ENCODE measurements at places on chromosomes 1 and 21.

GRCh38 chr1:209526137-209526536 is 57.4 kb upstream of the CAMK1G start:
- H3K4me3 ChIP-seq, result no peak overlapping the region
- peaks cover 20% of the 10 kb centered on the region for H3K27me3 ChIP-seq
- no peaks in the 10 kb centered on the region for H3K4me1 ChIP-seq
- no peak for DNase-seq
- no peak overlapping the region for H3K27ac ChIP-seq

- no peak overlapping the region for H3K4me3 ChIP-seq
- no peaks in the 10 kb centered on the region for H3K36me3 ChIP-seq
- peaks cover 6% of the 10 kb centered on the region for H3K27me3 ChIP-seq
- H3K4me1 ChIP-seq, result peaks cover 13% of the 10 kb centered on the region
- no peak for DNase-seq
Measured at GRCh38 chr1:168606096-168606495, 29.7 kb downstream of the XCL1 start.

GRCh38 chr1:112676543-112676942 is 2.1 kb downstream of the MOV10 start:
- H3K4me1 ChIP-seq, result peaks cover 44% of the 10 kb centered on the region
- H3K27me3 ChIP-seq, result no peaks in the 10 kb centered on the region
- H3K4me3 ChIP-seq, result no peak overlapping the region
- no peak for DNase-seq

DNA sequence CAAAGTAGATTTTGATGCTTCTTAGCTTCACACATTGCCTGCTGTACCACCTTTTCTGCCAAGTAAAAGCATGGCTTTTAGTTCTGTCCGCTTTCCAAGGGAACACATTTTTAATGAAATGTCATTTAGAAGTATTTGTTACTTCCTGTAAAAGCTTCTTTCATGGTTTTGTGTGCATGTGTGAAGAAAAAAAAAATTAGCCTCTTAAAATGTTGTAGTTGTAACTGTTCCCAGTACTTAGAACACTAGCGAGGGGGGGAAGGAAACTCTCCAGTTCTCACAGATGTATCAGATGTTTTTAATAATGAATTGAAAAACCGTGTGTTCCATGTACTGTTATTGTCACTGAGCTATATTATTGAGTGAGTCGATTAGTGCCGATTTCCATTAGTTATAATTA is 568.3 kb upstream of the ADGRL2 start:
- H3K4me3 ChIP-seq, result no peak overlapping the region
- no peak overlapping the region for H3K27ac ChIP-seq
- H3K27me3 ChIP-seq, result no peaks in the 10 kb centered on the region
- no peaks in the 10 kb centered on the region for H3K36me3 ChIP-seq
- no peak for DNase-seq

DNA sequence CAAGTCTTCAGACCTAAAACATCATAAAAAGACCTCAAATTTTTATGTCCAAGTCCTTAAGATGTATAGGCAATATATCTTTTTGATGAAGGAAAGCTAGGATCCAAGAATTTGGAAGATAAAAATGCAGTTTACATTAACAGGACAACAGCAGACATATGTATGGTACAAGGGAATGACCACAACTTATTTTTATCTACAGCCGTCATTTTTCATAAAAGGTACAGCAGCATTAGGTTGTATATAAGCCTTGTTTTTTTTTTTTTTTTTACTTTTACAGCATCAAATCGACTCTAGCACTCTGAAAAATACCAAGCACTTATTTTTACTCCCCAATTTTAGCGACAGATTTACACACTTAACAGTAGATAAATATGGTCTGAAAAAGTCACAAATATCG is 1.3 kb downstream of the SRSF10 start:
- peaks cover 58% of the 10 kb centered on the region for H3K36me3 ChIP-seq
- peak overlapping the region; percentile 92 for H3K4me3 ChIP-seq
- no peak for DNase-seq
- H3K27me3 ChIP-seq, result no peaks in the 10 kb centered on the region

DNA sequence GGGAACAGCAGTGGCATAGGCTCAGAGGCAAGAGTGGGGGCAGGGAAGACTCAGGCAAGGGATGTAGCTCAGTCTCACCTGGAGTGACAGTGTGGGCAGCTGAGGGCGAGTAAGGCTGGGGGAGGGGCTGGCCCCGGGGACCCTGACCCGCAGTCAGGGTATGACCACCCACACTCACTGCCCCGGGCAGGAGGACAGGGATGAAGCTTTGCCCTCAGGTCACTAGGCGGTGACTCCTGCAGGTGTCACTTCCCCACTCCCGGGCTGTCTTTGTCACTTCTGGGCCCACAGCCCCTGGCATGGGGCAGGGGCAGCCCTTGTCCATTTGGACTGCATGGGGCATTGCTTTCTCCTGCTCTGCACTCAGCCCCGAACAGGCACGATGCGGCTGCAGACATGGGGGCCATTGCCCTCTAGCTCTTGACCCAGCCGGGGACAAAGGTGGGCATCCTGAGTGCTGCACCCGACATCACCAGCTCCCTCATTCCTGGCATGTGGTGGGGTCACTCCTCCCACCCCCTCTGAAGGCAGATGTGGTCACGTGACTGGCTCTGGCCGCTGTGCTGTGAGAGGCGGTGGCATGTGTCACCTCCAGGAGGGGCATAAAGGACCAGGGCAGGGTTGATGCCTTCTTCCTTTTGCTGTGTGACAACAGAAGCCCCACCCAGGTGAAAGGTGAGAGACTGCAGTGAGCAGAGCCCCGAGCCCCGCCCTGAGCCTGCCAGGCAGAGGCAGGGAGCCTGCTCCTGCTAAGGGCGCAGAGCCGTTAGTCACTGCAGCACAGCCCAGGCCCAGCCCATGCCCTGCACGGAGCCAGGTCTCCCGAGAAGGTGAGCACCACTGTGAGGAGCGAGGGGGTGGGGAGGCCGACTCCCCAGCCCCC is 66.0 kb downstream of the MATN1 start:
- DNase-seq, result no peak
- no peak overlapping the region for H3K4me3 ChIP-seq
- H3K27ac ChIP-seq, result no peak overlapping the region
- peaks cover 2% of the 10 kb centered on the region for H3K36me3 ChIP-seq
- no peaks in the 10 kb centered on the region for H3K4me1 ChIP-seq
- peaks cover under 1% of the 10 kb centered on the region for H3K27me3 ChIP-seq

GRCh38 chr1:14787604-14788003 is 189.1 kb downstream of the KAZN start:
- H3K4me1 ChIP-seq, result no peaks in the 10 kb centered on the region
- no peak for DNase-seq
- H3K27me3 ChIP-seq, result no peaks in the 10 kb centered on the region
- H3K36me3 ChIP-seq, result no peaks in the 10 kb centered on the region
- H3K4me3 ChIP-seq, result no peak overlapping the region

DNA sequence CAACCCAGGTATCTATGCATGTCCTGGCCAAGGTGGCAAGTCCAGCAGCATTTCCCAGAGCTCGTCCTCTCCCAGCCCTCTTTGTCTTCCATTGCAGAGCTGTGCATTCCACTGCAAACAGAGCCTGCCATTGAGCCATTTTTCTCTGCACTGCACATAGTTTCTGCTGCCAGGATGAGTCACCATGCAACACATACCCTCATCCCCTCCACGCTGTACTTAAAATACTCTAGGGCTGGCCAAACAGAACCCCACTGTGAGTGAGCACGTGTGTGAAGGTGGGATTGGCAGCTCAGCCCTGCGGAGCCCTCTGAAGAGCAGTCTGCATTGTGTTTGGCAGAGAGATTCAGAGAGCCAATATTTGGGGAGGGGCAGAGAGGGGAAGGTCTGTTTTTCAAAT is 3.9 kb upstream of the ATP1B1 start:
- H3K27ac ChIP-seq, result no peak overlapping the region
- peaks cover 22% of the 10 kb centered on the region for H3K27me3 ChIP-seq
- DNase-seq, result no peak
- H3K4me1 ChIP-seq, result peaks cover 12% of the 10 kb centered on the region

GRCh38 chr21:38816400-38816977 is 10.8 kb downstream of the ETS2 start:
- H3K4me3 ChIP-seq, result no peak overlapping the region
- H3K36me3 ChIP-seq, result peaks cover 83% of the 10 kb centered on the region
- H3K27me3 ChIP-seq, result no peaks in the 10 kb centered on the region
- no peak overlapping the region for H3K27ac ChIP-seq
- no peaks in the 10 kb centered on the region for H3K4me1 ChIP-seq

DNA sequence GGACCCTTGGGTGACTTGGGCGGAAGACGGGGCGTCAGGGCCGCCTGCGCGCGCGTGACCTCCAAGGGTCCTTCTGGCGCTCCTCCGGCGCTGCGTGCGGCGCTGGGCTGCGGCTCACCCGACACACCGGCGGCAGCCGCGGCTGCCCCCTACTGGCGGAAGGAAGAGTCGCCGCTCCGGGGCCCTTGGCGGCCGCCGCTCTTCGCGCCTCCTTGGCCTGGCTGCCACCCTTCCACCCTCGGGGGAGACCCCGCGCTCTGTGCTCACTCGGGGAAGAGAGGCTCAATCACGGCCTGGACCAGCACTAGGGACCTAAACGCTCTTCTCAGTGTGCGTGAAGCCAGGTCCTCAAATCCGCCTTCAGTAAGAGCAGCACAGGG is 89.7 kb downstream of the DMRTA2 start:
- no peak overlapping the region for H3K27ac ChIP-seq
- peak overlapping the region; percentile 6 for H3K4me3 ChIP-seq
- peaks cover 6% of the 10 kb centered on the region for H3K4me1 ChIP-seq
- H3K27me3 ChIP-seq, result peaks cover 37% of the 10 kb centered on the region
- H3K36me3 ChIP-seq, result no peaks in the 10 kb centered on the region
- DNase-seq, result peak; percentile 70

DNA sequence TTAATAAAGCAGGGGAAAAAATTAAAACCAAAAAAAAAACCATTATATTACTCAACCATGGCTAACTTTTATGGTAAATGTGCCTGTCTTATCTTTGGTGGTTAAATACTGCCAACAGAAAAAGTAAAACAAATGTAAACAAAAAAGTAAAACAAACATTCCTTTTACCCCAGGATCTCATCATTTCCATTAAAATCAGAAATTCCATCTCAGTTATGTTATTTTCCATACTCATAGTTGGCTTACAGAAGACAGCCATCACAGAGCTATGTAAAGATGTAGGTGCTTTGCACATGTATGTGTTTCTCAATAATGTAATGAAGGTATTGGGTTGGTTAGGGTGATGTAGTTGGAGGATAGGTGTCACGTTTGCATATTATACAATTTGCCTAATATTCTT is 185.0 kb downstream of the KCNK2 start:
- H3K27ac ChIP-seq, result no peak overlapping the region
- no peaks in the 10 kb centered on the region for H3K27me3 ChIP-seq
- no peaks in the 10 kb centered on the region for H3K4me1 ChIP-seq
- DNase-seq, result no peak
- H3K4me3 ChIP-seq, result no peak overlapping the region

GRCh38 chr1:52523376-52523775 is 29.5 kb downstream of the TUT4 start:
- H3K27me3 ChIP-seq, result no peaks in the 10 kb centered on the region
- H3K4me3 ChIP-seq, result no peak overlapping the region
- peak; percentile 25 for DNase-seq
- H3K4me1 ChIP-seq, result peaks cover 17% of the 10 kb centered on the region
- H3K27ac ChIP-seq, result no peak overlapping the region

DNA sequence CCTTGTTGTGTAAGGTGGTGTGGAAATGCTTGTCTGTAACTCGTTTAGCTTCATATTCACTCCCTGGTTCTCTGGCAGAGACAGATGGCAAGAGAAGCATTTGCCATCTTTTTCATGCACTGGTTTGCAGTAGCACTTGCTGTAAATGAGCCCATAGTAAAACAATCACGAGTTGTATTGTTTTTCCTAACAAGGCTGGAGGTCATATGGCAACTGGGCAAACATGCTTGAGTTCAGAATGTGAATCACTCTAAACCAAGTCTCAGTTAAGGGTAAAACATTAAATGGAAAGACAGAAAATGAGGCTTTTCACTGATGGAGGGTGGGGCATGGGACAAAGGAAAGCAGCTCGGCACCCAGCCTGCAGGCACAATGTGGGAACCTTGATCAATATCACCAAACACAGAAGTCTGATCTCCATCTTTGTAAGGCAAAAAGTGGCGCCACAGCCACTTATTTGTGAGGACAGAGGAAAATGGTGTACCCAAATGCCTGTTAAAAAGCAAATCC is 26.5 kb upstream of the LPAR3 start:
- DNase-seq, result peak; percentile 7
- no peak overlapping the region for H3K4me3 ChIP-seq
- H3K27ac ChIP-seq, result no peak overlapping the region
- H3K36me3 ChIP-seq, result no peaks in the 10 kb centered on the region
